ENCODE measurements at places on chromosomes 12 and 14.

DNA sequence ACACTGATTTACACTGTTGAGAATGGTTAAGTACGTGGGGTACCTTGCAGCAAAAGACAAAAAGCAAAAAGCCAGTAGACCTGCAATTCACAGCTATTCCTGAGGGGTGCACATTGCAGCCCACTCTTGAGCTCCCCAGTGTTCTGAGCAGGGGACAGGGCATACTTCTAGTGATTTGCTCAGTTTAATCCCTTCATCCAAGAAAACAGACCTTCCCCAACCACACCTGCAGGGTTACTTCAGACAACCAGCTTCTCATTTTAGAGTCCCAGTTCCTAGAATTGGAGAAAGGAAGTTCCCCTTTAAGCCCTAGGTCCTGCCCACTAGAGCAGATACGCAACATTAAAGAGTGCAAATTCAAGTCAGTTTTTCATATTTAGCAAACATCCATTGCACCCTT is 3.6 kb upstream of the WSB2 start:
- no peaks in the 10 kb centered on the region for H3K36me3 ChIP-seq
- no peak for DNase-seq
- H3K4me1 ChIP-seq: peaks cover 29% of the 10 kb centered on the region
- no peak overlapping the region for H3K4me3 ChIP-seq

DNA sequence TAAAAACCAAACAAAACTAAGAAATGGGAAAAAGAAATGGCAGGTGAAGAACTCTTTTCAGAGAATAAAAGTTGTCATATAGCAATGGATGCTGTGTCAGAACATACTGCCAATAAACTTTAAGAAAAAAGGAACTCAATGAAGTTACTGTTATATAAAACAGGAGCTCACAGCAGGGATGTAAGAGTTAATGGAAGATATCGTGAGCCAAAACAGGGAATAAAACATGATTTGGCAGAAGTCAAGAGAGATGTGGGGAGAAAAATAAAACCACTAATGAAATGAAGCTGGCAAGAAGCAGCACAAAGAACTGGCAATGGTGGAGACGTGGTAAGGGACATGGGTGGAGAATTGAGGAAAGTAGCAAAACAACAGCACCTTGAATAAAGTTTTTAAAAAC is 61.0 kb downstream of the TAOK3 start:
- H3K27ac ChIP-seq: peak overlapping the region; percentile 78
- peaks cover 3% of the 10 kb centered on the region for H3K36me3 ChIP-seq
- no peak overlapping the region for H3K4me3 ChIP-seq
- H3K27me3 ChIP-seq: no peaks in the 10 kb centered on the region
- no peak for DNase-seq

DNA sequence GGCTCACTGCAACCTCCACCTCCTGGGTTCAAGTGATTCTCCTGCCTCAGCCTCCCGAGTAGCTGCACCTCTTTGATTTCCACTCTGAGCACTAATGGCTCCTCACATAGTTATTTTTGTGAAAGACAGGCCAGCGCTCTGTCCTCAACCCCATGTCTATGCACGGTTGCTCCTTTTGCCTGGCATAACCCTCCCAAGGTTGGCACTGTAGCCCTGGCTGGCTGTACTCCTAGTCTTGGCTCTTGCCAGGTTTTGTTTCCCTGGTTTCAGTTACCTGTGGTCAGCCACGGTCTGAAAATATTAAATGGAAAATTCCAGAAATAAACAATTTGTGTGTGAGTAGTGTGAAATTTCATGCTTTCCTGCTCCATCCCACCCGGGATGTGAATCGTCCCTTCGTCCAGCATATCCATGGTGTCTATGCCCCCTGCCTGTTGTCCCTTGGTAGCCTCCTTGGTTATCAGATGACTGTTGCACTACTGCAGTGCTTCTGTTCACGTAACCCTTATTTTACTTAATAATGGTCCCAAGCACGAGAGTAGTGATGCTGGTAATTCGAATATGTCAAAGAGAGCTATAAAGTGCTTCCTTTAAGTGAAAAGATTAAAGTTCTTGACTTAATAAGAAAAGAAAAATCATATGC is 12.3 kb upstream of the DCD start:
- H3K27me3 ChIP-seq: peaks cover 7% of the 10 kb centered on the region
- DNase-seq: no peak

GRCh38 chr12:117749431-117749830 is 219.4 kb downstream of the KSR2 start:
- H3K4me3 ChIP-seq: no peak overlapping the region
- peaks cover 3% of the 10 kb centered on the region for H3K27me3 ChIP-seq
- no peak overlapping the region for H3K27ac ChIP-seq
- no peaks in the 10 kb centered on the region for H3K36me3 ChIP-seq
- no peaks in the 10 kb centered on the region for H3K4me1 ChIP-seq
- DNase-seq: no peak

GRCh38 chr12:103282124-103282523 is 213.6 kb downstream of the C12orf42 start:
- no peaks in the 10 kb centered on the region for H3K36me3 ChIP-seq
- no peak for DNase-seq
- H3K4me1 ChIP-seq: no peaks in the 10 kb centered on the region

DNA sequence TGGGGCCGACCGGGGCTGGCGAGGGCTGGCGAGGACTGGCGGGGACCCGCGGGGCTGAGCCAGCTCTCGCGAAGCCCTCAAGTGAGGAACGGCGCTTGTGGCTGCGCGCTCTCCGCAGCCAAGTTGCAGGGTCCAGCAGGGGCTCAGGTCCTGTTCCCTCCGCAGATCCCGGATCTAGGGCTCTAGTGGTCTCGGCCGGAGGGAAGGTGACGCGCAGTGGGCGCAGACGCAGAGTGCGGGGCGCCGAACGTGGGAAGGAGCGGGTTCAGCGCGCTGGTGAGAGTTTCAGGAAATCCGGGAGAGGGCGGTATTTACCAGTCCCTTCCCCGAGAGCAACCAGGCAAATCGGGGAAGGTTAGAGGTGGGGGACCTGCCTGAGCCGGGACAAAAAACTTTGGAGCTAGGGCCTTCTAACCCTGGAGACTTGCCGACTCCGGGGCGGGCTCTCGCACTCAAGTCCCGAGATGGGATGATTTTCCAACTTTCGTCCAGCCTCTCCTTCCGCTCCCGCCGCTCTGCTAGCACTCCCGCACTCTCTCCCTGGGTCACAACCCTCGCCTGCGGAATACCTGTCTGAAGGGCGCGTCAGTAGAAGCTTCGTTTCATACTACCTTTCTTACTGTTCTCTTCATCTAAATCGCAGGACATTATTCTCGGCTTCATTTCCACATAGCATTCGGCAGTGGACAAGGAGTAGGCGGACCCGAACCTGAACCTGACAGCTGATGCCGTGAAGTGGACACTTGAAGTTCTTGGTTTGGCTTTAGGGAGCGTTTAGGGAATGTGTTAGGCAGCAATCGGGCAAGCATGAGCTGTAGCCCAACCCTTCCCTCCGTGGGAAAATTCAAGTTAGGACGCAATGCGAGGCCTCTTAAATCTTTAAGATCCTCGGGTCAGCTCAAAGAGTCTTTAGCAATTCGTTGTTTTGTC is 13.6 kb upstream of the PAX9 start:
- DNase-seq: no peak
- H3K36me3 ChIP-seq: no peaks in the 10 kb centered on the region
- peak overlapping the region; percentile 38 for H3K4me3 ChIP-seq
- H3K27me3 ChIP-seq: peaks cover 6% of the 10 kb centered on the region
- no peak overlapping the region for H3K27ac ChIP-seq
